ENCODE measurements at places on chromosomes 12 and 14.

GRCh38 chr12:23133471-23133870 is 508.5 kb downstream of the ETNK1 start:
- no peak for DNase-seq

DNA sequence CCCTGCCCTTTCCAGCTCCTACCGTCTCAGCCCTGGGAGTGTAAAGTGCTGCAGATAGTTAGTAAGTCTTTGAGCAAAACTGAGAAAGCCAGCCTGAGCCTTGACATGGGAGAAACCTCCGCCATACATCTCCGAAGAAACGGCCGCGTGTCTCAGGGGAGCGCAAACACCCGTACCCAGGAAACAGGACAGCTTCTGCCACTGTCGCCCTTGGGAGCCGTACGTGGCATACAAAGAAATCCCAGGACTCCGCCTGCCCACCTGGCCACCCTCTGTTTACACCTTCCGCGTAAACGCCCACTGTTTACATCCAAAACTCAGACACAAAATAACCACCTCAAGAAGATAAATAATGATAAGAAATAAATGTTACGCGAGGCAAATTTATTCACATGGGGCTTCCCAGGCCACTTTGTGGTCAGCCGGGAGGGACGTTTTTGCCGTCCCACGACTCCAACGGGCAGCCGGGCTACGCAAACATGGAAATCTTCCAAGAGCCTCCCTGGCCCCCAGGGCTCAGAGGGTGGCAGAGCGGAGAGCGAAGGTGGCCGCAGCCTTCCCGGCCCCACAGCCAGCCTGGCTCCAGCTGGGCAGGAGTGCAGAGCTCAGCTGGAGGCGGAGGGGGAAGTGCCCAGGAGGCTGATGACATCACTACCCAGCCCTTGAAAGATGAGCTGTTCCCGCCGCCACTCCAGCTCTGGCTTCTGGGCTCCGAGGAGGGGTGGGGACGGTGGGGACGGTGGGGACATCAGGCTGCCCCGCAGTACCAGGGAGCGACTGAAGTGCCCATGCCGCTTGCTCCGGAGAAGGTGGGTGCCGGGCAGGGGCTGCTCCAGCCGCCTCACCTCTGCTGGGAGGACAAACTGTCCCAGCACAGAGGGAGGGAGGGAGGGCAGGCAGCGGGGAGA is at the start of gene BDKRB2:
Gene BDKRB2 (plus strand): TSS at position 689 of the 908 bp plus-strand sequence. CDS start 32,269 bp downstream, outside the sequence.
- no peak for DNase-seq

DNA sequence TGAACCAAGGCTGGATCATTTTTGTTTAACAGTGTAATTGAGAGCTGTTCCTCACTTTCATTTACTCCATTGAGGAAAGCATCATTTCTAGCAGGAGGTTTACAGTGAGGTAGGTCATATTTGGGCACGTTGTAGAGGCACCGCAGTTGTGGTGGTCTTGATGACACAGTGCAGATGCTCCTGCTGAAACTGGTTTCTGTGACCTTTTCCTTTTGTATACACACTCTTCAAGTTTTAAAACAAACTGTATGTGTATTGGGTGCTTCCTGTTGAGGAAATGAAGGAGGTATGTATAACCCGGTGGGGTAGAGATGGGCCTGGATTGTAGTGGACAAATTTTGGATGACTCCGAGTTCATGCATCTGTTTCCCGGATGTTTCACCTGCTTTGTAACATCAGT is 456.3 kb upstream of the RGS6 start:
- no peak for DNase-seq

- DNase-seq = no peak
These were observed 30.5 kb upstream of the CCND2 start for GRCh38 chr12:4243091-4243490.

DNA sequence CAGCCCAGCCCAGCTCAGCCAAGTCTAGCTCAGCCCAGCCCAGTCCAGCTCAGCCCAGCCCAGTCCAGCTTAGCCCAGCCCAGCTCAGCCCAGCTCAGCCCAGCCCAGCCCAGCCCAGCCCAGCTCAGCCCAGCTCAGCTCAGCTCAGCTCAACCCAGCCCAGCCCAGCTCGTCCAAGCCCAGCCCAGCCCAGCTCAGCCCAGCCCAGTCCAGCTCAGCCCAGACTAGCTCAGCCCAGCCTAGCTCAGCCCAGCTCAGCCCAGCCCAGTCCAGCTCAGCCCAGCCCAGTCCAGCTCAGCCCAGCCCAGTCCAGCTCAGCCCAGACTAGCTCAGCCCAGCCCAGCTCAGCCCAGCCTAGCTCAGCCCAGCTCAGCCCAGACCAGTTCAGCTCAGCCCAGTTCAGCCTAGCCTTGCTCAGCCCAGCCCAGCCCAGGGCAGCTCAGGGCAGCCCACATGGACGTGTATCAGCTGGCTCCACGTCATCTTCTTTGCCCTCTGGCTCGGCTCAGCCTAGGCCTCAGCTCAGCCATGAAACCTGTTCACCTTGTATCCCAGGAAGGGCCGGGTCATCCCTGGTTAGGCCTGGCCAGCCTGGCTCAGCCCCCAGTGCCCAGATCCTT is 185.6 kb downstream of the TMEM121 start:
- DNase-seq = no peak

GRCh38 chr14:60206837-60207533 is 41.8 kb upstream of the DHRS7 start:
- no peak for DNase-seq

DNA sequence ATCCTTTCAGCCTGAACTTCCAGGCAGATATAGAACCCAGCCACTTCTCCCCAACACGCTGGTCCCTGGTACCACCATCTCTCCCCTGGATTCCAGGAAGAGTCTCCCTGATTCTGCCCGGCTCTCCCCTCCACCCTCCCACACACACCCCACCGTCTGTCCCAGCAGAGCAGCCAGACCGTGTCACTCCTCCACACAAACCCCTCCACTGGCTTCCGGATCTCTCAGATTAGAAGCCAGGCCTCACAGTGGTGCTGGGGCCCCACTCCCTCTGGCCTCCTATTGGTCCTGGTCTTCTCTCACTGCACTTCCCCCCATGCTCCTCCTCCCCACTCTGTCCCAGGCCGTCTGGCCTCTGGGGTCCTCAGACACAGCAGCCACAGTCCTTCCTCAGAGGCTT is 52.4 kb upstream of the CDKN3 start:
- no peak for DNase-seq

DNA sequence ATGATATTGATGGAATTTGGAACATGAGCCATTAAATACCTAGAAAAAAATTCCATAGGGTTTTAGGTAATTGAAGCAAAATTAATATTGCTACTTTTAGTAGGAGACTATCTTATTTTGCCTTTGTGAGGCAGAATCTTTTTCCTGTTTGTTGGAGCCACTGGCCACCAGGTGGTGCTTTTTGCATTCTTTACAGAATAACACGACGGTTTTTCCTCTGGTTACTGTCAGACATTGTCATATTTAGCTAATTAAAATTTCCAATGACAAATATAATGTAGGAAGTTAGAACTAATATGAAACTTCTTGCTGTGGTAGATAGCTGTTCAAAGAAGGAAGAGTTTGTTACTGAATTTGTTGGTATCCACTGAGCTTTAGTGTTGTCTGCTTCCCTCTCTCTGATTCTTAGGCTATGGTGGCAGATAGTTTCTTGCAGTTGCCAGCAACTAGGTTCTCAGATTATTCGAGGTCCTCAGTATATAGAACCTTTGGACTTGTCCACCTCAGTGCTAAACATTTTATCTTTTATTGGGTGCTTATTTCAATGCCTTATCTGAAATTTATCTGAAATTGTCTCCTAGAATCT is 25.7 kb downstream of the RAB21 start:
- DNase-seq = no peak

DNA sequence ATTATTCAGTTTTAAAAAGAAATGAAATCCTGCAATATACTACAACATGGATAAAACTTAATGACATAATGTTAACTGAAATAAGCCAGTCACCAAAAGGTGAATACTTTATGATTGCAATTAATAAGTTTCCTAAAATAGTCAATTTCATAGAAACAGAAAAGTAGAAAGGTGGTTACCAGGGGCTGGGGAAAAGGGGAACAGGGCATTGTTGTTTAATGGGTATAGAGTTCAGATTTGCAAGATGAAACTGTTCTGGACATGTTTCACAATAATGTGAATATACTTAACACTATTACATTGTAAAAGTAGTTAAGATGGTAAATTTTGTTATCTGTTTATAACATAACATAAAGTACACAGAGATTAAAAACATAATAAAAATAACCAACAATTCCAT is 550.9 kb downstream of the CCER1 start:
- no peak for DNase-seq

GRCh38 chr14:61585598-61586543 is 109.4 kb upstream of the HIF1A start:
- no peak for DNase-seq

DNA sequence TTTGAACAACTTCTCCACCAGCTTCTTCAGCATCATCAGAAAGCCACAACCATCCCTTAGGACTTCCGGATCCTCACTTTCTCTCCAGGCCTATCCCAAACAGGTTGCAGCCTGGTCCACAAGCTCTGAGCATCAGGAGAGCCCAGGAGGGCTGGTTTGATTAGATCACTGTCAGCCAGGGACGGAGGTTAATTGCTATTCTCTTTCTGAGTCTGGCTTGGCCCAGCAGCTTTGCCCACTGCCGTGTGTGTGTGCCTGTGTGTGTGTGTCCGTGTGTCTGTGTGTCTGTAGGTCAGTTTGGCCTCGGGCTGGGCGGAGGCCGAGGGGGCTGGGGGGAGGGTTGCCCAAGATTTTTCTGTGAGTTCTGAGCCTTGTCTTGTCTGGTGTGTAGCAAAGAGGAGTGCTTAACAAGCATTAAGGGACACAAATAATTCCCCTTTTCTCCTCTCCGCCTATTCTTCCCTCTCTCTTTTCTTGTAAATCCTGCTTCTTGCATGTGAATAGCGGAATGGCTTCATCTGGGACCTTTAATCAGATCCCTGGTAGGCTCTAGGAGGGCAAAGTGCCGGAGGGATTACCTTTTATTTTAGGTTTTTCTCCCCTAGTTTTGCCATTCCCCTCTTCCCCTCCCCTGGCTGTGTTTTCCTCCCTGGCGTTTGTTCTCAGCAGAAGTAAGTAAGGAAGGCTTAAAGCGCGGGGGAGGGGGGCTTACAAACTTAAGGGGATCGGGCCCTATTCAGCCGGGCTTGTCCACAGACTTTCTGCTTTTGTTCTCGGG is 138.2 kb upstream of the LHX5 start:
- no peak for DNase-seq

DNA sequence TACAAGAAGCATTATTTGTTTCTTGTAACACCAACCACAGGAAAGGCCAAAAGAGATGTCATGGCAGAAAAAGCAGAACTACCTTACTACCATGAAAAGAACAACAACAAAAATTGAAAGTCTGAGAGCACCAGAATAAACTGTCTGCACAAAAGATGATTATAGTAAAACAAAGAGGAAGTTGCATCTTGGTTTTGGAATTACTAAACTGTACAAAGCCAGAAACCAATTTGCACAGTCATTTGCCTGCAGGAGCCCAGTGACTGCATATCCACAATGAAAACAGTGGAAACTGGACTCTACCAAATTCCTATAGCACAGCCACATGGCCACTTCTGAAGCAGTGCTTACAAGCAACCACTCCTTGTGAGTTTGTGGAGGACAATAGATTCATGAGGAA is 276.2 kb downstream of the SSPN start:
- peak; percentile 74 for DNase-seq

GRCh38 chr12:108102363-108102762 is 26.7 kb upstream of the WSCD2 start:
- DNase-seq = no peak

- no peak for DNase-seq
These were observed 250.2 kb upstream of the RTL1 start for GRCh38 chr14:101153691-101154090.

DNA sequence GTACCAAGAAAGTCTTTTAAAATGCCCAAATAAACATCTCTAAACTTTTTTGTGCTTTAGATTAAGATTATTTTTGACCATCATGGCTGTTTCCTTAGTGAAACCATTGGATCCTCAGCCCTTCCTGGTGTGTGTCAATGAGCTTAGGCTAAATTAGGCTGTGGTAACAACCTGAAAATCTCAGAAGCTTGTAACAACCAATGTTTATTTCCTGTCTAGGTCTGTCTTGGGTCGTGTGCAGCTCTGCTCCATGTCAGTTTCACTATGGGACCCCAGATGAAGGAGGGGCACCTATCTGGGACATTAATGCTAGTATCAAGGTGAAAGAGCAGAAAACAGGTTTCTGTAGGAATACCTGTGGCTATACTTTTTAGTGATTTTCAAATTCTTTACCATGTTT is 49.9 kb downstream of the KCNMB4 start:
- no peak for DNase-seq

DNA sequence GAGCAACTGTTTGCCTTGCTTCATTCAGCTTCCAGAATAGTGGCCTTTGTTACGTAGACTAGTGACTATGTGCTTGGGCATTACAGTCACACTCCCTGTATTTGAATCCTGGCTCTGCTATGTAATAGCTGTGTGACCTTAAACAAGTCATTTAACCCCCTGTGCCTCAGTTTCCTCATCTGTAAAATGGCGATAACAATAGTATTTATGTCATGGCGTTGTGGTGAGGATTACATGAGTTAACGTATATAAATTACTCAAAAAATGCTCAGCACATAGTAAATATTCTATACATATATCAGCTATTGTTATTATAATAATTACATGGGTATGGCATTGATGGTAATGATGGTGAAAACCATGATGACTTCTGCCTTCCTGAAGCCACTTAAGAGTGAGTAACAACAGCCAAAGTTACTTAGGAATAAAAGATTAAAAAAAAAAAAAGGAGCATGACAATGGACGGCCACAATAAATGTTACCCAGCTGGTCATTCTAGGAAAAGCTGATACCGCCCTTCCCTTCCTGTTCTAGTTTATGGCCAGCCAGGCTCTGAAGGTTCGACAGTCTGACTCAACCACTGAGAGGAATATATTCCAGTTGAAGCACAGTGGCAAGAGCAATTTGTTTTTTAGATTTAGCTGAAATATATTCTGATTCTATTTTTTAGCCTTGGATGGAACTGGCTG is 9.9 kb upstream of the ADIPOR2 start:
- no peak for DNase-seq

- DNase-seq = no peak
These were observed 1.0 kb downstream of the SMARCC2 start for GRCh38 chr12:56188131-56188777.
